ENCODE measurements at places on chromosomes 7 and 10.
A peak's percentile ranks its signal among the peaks of the same experiment; 100 is the strongest.

- DNase-seq, result no peak
These were observed 17.8 kb upstream of the MTPAP start for GRCh38 chr10:30366829-30367228.

GRCh38 chr10:86340176-86340990 lies 26.2 kb downstream of the GRID1 start:
- DNase-seq, result no peak

- DNase-seq, result no peak
These were observed 712.1 kb downstream of the PHTF2 start for GRCh38 chr7:78510580-78511188.

DNA sequence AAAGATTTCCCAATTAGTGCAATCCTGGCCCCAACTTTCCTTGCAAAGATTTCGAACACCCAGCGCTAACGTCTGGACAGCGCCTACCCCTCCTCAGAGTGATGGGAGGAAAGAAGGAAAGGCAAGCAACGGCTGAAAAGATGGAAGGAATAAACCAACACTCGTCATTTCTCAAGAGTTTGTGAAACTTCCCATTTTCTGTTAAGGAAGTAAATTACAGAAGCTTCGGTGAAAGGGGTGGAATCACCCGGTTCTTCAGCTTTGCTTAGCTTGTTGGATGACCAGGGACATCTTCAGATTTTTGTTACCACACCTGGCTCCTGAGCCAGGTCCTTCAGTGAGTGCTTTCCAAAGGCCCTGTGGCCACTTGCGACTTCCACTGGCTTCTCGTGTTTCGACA lies 313.1 kb downstream of the SKIDA1 start:
- DNase-seq, result no peak

- no peak for DNase-seq
These were observed 231.1 kb upstream of the FOXP2 start for GRCh38 chr7:114183311-114184088.

DNA sequence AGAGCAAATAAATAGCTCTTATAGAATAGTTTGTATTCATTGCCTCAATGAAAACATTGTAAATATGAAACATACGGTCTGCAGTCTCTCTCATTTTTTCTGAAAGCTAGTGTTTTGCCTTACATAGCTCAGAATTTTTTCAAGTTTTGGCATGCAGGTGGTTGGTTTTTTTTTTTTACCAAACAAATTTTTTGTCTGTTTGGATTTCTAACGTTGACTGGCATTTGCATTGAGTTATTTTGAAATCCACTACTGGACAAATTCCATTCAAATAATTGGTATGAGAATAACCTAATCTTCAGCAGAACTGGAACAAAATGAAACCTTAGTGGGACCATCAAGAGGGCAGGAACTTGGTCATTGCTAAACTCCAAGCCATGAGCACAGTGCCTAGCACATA lies 107.6 kb upstream of the SAMD8 start:
- DNase-seq, result no peak

- DNase-seq, result peak; percentile 17
These were observed 14.7 kb downstream of the MMRN2 start for GRCh38 chr10:86942441-86943315.

DNA sequence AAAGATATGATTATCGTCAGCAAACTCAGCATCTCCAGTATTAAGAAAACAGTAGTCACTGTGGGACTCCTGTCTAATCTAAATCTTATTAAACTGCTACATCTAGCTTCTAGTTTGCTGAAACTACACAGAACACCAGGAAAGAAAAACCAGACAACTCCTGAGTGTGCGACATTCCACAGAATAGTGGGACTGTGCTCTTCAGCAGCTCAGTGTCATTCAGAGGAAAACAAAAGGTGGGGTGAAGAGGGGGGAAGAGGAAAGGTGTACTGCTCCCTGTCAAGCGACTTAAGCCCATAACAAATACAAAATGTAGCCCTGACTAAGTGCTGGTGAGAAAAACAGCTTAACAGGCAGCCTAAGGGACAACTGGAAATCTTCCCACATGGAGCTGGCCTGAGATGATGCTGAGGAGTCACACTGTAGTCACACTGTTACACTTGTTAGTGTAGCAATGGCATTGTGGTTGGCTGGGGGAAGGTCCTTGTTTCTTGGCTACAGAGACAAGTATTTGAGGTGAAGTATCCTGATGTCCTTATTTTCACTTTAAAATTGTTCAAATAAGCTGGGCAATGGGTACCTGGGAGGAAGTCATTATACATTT lies 135.5 kb downstream of the USP6NL start:
- DNase-seq, result no peak

DNA sequence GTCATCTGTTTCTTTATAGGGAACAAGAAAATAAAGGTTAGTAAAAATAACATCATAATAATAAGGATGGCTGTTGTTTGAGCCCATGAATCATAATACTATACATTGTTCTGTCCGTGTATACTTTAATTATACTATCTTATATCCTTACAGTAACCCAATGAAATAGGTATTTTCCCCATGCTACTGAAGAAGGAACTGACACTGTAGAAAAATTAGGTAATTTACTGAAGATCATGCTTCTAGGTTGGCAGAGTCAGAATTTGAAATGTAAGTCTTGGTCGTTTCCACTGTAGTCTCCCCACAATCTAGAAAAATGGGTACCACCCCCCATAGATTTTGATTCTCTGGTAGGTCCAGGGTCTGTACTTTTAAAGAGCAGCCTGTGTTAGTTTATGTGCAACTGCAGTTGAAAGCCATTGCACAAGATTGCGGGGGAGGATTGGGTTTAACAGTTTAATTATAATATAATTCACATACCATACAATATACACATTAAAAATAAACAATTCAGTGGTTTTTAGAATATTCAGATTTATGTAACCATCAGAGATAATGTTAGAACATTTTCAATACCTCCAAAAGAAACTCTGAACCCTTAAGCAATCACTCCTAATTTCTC lies 47.7 kb downstream of the SHOC2 start:
- DNase-seq, result no peak

GRCh38 chr7:117600911-117601310 lies 121.1 kb downstream of the CFTR start:
- no peak for DNase-seq

GRCh38 chr7:21140622-21141021 lies 287.3 kb upstream of the SP4 start:
- DNase-seq, result peak; percentile 38

DNA sequence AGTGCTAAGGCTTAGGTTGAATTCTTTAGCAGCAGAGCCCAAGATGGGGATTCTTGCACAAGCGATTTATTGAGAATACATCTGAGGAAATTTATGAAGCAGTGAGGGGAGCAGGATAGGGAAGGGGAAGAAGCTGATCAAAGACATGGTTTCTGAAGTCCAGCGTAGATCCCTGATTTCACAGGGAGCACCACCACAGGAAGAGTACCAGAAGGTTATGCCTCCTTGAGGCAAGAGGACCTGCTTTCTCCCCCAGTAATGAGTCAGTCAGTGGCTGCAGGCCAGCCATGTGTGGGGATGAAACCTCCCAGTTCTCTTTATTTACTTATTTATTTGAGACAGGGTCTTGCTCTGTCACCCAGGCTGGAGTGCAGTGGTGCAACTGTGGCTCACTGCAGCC lies 35.0 kb upstream of the CBLL1 start:
- no peak for DNase-seq

- DNase-seq, result peak; percentile 49
These were observed 750 bp downstream of the ZNF398 start for GRCh38 chr7:149147752-149148653.

GRCh38 chr10:108375691-108376090 lies 1211.2 kb upstream of the SORCS1 start:
- no peak for DNase-seq

- DNase-seq, result peak; percentile 60
These were observed 14.0 kb upstream of the ZNF273 start for GRCh38 chr7:64888901-64889685.

DNA sequence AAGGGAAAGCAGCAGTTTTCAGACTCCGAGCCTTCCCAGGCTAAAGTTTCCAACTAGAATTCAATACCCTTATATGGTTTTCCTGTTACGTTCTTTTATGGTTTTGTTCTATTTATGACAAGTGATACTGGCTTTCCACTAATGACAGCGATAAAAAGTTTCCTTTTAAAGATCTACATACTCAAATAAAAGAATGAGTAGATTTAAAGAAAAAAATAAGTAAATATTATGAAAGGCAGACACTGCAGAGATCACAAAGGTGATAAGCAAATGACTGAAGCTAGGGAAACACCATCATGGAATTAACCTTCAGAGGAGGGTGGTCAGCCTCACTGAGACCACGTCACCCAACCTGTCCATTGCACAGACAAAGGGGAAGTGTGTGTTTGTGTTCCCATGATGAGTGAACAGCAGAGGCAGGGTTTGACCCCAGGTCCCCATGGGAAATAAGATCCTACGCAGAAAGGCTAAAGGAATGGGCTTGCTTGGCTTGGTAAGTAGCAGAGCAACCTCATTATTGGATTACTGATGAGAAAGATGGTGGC lies 4.0 kb downstream of the VSIR start:
- DNase-seq, result no peak

DNA sequence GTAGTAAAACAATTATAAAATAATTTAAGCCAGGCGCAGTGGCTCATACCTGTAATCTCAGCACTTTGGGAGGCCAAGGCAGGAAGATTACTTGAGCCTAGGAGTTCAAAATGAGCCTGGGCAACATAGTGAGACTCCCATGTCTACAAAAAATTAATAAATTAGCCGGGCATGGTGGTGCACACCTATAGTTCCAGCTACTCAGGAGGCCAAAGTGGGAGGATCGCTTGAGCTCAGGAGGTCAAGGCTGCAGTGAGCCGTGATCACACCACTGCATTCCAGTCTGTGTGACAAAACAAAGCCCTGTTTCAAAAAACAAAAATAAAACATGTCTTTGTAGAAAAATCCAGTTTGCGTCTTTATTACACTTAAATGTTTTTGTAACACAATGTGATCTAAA lies 141.9 kb upstream of the KAT6B start:
- no peak for DNase-seq

DNA sequence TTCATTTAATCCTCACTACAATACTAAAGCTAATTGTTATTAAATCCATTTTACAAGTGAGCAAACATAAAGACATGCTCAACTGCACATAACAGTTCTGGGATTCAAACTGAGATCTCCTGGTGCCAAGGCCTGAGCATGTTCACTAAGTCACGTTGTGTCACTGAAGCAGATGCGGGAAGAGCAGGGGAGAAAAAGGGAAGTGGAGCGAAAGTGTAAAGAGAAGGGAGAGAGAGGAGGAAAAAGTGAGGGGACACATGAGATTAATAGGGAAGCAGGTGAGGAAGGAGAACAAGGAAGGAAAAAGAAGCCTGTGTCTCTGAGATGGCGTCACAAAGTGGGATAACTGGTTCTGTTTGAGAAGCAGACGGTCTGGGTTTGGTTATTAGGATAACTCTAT lies 38.9 kb upstream of the KAT6B start:
- DNase-seq, result no peak

DNA sequence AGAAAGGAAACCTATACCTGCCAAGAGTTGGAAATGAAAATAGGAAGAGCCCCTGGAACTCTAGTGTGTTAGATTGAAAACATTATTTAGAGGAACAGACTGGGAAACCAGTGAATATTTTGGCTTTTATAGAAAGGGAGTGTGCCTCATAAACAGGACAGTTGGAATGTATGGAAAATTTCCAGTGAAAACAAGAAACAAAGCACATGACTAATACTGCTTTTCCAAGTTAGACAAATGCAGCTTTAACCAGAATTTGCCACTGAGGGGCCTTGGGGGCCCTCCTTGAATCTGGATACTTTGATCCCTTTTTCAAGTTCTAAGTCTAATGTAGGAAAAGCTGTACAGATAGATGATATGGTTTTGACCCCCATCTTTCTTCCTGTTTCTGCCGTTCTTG lies 21.2 kb downstream of the ITGB8 start:
- DNase-seq, result no peak

DNA sequence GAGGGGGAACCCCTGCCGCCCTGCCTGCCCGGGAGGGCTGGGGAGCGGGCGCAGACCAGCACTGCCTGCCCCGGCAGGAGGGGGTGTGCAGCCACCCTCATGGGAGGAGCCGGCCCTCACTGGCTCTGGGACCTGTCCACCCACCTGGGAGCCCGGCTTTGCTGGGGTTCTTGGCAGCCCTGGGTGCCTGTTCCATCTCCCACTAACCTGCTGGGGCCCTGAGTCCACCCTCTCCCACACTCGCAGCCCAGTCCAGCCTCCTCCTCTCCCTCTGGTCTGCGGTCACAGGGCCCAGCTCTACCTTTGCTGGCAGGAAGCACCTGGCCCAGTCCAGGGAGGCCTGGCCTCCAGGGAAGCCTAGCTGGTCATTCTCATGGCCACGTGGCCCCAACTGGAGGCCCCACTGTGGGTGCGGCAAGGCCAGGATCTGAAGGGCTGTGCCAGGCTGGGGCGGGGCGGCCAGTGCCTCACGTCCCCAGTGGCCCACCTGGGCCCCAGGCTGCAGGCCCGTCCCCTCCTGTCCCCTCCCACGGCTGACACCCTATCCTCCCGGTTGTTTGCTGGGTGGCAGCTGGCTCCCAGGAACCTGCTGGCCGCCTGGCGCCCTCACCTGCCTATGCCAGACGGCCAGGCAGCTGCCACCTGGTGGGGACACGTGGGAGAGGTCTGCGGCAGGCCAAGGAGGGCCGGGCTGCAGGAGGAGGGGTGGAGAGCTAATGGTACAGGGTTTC lies at the start of gene TMEM184A:
Gene TMEM184A (minus strand): TSS at position 393 of the 731 bp plus-strand sequence. CDS start 721 bp downstream, outside the sequence.
- DNase-seq, result peak; percentile 92

DNA sequence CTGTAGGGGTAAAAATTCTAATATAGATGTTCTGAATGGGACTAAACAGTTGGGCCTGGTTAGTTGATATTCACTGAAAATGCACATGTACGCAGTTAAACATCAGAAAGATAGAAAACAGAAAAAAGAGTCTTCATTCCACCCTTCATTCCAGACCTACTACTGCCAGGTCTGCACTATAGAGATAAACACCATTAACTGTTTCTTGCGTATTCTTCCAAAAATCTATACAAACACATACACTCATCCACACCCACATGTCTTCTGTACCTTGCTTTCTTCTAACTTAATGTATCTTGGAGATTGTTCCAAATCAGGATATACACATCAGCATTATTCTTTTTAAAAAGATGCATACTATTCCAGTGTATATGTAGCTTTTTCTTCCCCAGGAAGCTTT lies 13.9 kb upstream of the CLEC2L start:
- no peak for DNase-seq

DNA sequence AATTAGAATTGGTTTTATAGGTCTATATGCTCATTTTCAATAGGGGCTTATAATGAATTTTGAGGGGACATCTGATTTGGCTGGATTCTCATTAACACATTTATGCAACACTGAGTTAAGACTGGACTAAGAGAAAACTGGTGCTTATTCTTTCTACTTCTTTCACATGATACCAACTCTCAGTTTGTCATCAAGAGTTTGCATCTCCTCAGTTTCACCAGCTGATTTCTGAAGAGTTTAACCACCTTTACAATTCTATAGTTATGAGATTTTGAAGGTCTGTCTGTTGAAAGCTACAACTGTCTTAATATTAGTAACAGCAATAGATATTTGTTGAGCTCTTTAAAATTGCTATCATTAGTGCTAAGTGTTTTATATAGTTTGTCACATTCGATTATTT lies 867.0 kb upstream of the SORCS1 start:
- no peak for DNase-seq

- DNase-seq, result no peak
These were observed 188.0 kb downstream of the FRMD4A start for GRCh38 chr10:14142606-14143250.
